Stomach (tissue), 19 donors: ENCODE measurements at places on chromosomes 5 and 9. TPM values are rescaled to one million over a fixed set of nuclear protein-coding genes. Genes with fewer than 3 reads are reported as not detected.

- peak; percentile 41 for DNase-seq
Observed at GRCh38 chr9:8268216-8268878, 468.8 kb upstream of the DMAC1 start.

DNA sequence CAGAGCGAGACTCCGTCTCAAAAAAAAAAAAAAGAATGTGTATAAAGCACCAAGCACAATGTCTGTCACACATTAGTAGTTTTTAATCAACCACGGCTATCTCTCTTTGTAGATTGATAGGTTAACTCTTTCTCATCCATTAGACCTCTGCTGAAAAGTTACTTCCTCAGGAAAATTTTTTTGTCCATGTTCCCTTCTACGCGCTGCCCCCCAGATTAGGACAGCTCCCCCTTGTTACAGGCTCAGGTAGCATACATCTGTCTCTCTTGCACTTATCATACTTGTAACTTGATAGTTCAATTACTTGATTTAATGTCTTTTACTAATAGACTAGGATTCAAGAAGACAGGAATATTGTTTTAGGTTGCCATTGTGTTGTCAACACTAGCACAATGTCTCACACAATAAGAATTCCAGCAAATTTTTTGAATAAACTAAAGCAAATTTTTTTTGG lies 1.5 kb downstream of the SPDL1 start:
- no peak for DNase-seq

DNA sequence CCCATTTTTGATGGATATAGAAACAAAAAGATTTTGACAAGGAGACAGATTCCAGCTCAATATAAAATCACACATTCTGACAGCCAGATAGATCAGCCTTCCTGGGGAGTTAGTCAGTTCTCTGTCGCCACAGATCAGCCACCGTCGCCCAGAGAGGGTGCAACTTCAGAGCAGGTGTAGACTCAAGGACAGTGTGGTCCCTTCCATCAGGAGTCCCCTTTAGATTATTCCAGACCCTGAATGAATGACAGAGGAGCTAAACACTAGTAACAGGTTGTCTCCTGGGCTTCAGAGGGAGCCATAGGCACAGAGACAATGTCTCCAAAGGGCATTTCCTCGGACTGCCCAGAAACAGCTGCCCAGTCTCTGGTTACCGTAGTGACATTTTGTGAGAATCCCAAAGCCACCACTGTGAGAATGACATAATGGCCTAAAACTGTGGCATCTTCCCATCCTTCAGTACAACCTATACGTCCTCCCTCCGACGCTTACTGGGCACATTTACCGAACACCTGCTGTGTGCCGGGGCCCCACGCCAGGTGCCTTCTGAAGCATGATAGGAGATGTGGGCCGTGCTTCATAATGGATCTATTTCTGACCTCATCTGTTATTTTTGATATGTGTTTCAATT lies 47.4 kb upstream of the SLC2A8 start:
- DNase-seq = peak; percentile 10

GRCh38 chr5:133680830-133681565 lies 68.7 kb upstream of the FSTL4 start:
- peak; percentile 13 for DNase-seq

DNA sequence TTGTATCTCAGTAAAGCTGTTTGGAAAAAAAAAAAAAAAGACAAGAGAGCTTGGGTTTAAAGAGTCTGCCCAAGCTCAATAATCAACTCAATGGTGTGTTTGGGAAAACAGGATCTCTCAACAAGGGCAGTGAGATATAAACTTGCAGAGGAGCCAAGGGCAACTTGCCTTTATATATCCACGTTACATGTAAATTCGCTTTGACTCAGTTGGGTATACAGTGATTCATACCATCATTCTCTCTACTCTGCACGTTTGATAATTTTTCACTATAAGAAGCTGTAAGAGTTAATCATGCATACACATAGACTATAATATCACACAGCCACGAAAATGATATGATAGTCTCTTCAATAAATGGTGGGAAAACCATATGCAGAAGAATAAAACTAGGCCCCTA lies 24.9 kb downstream of the ADAM19 start:
- no peak for DNase-seq

The C5orf52 gene
- not detected for total RNA-seq
